COR-L47 (cell line): ENCODE measurements at places on chromosomes 16 and 17.

- DNase-seq = no peak
Measured at GRCh38 chr16:49510654-49511305, 137.2 kb downstream of the C16orf78 start.

- DNase-seq = no peak
Measured at GRCh38 chr17:61560071-61560470, 30.9 kb downstream of the NACA2 start.

GRCh38 chr17:66415366-66416206 is 113.2 kb downstream of the PRKCA start:
- no peak for DNase-seq

- DNase-seq = no peak
Measured at GRCh38 chr17:32497431-32498205, 10.8 kb downstream of the CDK5R1 start.

GRCh38 chr17:35073991-35074627 is 10.6 kb upstream of the RFFL start:
- no peak for DNase-seq

GRCh38 chr17:55783684-55784245 is 32.9 kb downstream of the PCTP start:
- DNase-seq = no peak

DNA sequence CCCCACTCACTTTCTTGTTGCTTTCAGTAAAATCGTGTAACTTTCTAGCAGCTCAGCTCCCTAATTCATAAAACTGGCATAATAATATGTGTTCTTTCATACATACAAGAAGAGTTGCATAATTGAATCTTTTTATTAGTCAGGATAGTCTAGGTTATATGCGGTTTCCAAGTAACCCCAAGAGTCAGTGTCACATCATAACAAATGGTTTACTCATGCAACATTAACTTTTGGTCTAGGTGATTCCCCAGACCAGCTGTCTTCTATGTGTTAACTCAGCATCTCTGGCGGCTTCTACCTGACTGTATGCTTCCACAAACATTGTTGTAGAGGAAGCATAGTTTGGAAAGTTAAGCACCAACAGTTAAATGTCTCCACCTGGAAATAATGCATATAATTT is 1000.4 kb downstream of the CDH11 start:
- no peak for DNase-seq

DNA sequence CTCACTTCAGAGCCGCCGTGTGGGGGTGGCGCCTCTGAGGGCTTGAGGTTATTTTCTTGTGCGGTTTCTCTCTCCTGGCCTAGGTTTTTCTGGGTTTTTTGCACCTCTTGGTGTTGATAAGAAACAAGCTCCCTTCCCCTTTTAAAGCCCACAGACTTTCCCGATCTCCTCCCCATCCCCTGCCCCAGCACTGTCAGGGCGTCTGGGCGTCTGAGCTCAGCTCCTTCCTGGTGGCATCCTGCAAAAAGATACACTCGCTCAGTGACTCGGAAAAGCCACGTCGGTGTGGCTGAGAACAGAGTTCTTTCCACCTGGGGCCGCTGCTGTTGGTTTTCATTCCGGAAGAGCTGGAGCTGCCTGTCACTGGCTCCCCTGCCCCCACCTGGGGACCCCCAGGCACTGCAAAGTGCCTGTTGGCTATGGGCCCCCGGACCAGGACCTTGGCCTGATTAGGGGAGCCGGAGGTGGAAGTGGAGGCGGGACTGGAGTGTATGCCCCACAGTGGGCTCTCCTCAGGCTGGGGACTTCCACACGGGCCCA is 14.5 kb downstream of the BAIAP2 start:
- no peak for DNase-seq

GRCh38 chr16:28313587-28313986 is 21.3 kb downstream of the SBK1 start:
- no peak for DNase-seq

DNA sequence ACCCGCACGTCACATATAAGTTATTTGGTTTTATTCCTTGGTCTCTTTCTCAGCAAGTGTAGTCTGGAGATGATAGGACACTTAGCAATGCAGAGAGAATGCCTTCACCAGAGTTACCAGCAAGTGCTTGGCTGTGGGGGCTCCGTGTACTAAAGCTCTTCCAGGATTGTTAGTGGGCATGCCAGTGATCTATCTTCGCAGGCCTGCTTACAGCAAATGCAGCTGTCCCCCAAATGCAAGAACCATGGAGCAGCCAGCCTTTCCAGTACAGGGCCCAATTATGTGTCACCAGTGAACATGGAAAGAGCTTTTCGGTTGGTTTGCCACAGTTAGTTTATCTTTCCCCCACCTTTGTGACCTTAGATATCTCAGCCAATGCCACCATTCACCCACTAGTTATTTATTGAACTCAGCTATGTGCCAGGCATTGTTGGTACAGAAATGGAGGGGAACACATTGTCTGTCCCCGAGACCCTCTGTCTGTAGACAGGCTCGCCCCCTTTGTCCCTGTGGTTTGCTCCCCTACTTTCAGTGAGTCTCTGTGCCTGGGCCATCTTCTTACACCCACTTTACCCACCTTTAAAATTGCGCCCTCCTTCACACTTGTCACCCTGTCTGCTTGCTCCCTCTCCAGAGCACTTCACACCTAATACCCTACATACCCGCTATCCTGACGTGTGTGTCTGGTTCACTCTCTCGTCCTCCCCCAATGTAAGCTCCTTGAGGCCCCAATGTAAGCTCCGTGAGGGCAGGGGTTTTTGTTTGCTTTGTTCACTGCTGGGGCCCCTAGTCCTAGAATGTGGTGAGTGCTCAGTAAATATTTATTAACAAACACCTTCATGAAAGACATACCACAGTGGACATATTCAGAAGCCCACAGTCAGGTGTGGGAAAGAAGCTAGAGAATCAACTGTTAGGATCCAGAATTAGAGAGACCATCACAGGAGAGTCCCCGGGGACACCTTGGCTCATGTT is 13.3 kb downstream of the USP10 start:
- DNase-seq = no peak

GRCh38 chr16:20671903-20672302 is 25.6 kb downstream of the ACSM1 start:
- no peak for DNase-seq

DNA sequence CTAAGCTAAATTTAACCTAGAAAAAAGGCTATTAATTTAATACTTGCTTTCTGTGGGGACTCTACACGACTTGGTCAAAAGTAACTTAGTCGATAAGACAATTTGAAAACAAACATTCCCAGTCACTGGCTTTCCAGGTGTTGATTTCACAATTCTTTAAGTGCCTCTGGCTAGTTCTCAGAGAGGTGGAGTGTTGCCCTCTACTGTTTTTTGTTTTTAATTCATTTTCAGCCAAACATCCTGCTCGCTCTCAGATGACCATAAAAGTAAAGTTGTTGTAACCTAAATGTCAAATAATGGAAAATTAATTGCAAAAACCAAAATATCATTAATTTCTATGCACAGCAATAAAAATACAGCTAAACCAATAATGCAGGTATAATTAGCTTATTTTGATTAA is 107.1 kb downstream of the MYO1D start:
- DNase-seq = peak; percentile 23

DNA sequence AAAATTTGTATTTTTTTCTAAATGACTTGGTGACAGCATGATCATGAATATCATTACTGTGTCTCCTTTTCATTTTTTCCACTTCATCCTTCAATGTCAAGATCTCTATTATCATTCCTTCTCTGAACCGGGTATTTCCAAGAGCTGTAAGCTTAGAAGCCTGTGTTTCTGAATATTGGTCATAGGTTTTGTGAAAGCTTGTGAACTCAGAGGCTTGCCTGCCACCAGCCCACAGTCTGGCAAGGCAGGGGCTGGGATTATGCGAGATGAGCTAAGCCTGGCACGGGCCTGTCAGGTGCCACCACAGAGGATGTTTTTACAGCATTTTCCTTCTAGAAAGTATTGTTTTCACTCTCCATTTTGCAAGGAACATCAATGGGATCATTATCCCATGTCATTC is 92.8 kb downstream of the MYH10 start:
- DNase-seq = no peak

DNA sequence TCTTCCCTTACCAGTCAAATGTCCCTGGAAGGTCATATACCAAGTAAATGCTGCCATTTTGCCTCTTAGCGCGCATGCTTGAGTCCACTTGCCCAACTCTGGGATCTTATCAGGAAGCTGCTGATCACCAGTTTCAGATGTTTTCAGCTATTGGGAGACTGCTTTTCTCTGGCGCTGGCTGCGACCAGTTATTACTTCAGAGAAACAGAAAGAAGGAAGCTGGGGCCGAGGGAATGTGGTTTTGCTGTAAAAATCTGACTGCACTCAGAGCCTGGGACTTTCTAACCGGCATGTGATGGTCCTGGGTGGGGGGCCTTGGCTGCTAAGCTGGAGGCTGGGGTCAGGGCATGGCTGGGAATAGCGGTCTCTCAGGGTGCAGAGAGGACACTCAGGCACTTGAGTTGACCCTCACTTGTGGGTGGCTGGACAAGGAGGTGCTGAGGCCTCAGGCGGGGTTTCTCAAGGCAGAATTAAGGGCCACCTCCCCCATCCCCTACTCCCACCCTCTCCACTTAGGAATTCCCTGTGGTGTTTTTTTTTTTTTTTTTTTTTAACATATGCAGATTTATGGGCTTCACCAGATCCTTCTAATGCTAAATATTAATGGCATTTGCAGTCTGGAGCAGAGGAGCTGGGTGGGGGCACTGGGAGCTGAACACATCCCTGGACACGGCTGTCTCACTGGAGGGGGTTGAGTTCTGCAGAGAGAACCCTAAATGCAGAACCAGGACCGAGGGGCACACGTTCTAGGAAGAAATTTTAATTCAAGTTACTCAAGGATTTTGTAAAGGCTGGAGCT is 145.8 kb downstream of the CYLD start:
- DNase-seq = no peak

- DNase-seq = no peak
Measured at GRCh38 chr16:71659471-71659870, 33.5 kb downstream of the MARVELD3 start.

- DNase-seq = no peak
Measured at GRCh38 chr17:36196131-36196486, 449 bp downstream of the CCL3L1 start.

- no peak for DNase-seq
Measured at GRCh38 chr17:4006745-4007211, 42.5 kb upstream of the ATP2A3 start.

GRCh38 chr17:8900626-8901585 is 33.4 kb upstream of the PIK3R6 start:
- DNase-seq = no peak

DNA sequence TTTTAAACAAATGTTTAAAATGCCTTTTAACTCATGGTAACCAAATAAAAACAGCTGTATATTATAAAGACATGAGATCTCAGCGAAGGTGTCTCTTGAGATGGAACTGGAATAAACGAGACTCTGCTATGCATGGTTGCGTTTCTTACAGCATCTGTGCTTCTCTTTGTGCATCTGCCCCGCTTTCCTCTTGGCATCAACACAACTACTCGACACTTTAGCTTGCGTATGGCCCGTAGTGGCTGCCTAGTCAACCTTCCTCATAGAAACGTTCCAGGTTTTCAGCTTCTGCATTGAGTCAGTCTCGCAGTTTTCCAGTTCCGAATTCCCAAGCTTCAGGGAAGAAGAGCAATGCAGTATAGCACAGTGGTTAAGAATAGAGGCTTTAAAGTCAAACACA is 214.9 kb downstream of the CEP112 start:
- no peak for DNase-seq

DNA sequence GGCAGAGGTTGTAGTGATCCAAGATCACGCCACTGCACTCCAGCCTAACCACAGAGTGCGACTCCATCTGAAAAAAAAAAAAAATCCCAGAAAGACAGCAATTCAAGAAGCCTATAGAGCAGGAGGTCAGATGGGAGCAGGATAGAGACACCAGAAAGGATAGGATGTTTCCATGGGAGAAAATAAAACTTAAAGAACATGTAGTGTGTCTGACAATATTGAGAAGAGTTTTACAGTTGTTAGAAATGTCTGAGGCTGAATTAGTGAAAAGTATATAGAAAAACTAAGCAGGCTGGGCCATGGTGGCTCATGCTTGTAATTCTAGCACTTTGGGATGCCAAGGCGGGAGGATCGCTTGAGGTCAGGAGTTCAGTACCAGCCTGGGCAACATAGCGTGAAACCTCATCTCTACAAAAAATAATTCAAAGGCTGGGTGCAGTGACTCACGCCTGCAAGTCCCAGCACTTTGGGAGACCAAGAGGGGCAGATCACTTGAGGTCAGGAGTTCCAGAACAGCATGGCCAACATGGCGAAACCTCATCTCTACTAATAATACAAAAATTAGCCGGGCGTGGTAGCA is 15.3 kb upstream of the TRIM37 start:
- DNase-seq = no peak

GRCh38 chr16:81554979-81555378 is 110.4 kb downstream of the CMIP start:
- no peak for DNase-seq

- DNase-seq = no peak
Measured at GRCh38 chr16:5490499-5490898, 392.9 kb upstream of the EEF2KMT start.

- DNase-seq = no peak
Measured at GRCh38 chr17:21200590-21201297, 13.2 kb downstream of the TMEM11 start.

GRCh38 chr17:59842901-59843652 is 49.7 kb downstream of the TUBD1 start:
- no peak for DNase-seq
